ENCODE measurements at places on chromosomes 3 and 15. TPM values are rescaled to one million over a fixed set of nuclear protein-coding genes. Genes with fewer than 3 reads are reported as not detected.

- DNase-seq = no peak
These were observed 264.5 kb upstream of the TBL1XR1 start for GRCh38 chr3:177461765-177462164.

TRIM59 gene
- 25.3 TPM for total RNA-seq

- DNase-seq = peak; percentile 47
These were observed 79.6 kb downstream of the DHX36 start for GRCh38 chr3:154244644-154245043.

IL17RC gene
- 116 TPM for total RNA-seq

GRCh38 chr15:80966431-80967197 is 23.0 kb downstream of the MESD start:
- no peak for DNase-seq

DNA sequence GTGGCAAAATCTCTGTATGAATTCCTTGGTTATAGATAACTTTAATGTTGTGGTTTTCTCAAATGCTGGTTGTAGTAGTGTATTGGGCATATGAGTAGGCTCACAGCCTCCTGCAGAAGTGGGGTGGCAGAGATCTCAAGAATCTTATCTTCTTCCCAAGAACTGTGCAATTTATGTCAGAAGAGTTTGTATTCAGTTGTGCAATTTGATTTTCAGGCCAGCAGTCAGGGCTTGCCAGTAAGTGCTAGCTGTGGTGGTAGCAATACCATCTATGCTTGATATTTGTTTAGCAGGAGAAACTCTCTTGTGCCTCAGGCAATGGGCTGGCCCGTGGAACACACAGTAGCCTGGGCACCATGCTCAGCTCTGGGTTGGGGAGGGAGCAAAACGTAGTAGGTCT is 58.4 kb upstream of the GOLIM4 start:
- no peak for DNase-seq

- DNase-seq = no peak
These were observed 17.7 kb downstream of the MRPL3 start for GRCh38 chr3:131485119-131485518.

GRCh38 chr15:83305704-83306291 is 21.3 kb upstream of the BNC1 start:
- DNase-seq = peak; percentile 87

DNA sequence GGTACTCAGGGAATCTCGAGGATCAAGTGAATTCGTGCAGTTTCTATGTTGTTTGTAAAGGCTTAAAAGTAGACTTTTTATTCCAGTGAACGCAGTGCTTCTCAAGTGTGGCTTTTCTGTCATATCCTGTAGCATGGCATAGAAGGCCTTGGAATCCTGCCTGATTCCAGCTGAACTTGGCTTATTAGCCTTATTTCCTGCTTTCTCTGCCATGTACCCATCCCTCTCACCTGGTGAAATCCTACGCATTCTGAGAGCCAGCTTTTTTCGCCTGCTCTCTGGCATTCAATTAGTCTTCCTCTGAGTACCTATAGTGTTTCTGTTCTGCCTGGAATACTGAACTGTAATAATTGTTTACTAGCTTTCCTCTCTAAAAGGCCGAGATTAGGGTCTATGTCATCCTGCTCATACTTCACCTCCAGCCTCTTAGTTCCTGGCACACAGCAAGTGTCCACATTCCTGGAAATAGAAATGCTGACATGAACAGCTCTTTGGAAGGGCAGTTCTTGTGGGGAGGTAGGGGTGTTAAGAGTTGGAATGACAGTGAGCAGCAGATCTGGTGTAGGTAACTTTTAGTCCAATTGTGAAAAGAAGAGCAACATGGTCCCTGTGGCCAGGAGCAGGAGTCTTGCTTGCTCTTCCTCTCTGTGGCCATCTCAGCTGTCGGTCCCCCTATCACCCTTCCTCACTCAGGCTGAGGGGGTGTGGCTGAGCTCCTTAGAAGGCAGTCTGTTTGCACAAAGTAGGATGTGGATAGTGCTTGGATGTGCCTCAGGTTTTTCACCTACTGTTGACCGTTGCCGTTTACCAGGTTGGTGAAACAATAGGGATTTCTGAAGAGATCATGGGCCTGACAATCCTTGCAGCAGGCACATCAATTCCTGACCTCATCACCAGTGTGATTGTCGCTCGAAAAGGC is 30.4 kb downstream of the SLC24A1 start:
- DNase-seq = no peak

DNA sequence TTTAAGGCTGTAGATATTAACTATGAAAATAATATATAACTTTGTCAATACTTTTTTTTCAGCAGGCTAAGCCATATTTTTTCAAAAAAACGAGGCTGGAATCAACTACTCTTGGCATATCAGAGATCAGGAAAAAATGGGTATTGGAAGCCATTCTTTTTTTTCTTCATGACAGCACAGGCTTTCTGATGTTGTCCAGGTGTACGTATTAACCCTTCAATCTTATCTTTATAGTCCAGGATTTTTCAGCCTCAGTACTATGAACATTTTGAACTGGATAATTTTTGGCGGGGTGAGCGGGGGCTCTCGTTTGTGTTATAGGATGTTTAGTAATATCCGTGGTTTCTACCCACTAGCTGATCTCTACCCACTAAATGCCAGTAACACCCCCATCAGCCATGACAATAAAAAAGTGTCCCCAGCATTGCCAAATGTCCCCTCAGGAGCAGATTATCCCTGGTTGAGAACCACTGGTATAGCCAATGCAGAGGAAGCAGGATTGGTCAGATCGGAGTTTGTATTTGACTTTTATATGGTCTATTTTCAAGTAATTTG is 52.0 kb downstream of the PLCL2 start:
- no peak for DNase-seq

DNA sequence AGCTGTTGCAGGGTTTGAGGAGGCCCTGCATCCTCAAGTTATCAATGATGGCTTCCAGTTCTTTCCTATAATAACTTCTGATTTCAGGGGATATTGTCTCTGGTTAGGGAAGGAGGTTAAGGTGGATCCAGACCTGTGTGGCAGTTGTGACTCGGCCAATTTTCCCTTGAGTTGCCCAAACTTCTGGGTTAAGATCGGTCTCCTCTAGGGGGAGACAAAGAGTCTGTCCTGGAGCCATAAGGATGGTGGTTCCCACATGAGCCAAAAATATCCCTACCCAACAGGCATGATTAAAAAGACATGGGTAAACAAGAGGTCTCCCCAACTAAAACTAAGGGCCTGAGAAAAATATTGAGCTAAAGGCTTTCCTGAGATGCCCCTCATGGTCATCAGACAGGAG is 227.5 kb upstream of the MDFIC2 start:
- no peak for DNase-seq

DNA sequence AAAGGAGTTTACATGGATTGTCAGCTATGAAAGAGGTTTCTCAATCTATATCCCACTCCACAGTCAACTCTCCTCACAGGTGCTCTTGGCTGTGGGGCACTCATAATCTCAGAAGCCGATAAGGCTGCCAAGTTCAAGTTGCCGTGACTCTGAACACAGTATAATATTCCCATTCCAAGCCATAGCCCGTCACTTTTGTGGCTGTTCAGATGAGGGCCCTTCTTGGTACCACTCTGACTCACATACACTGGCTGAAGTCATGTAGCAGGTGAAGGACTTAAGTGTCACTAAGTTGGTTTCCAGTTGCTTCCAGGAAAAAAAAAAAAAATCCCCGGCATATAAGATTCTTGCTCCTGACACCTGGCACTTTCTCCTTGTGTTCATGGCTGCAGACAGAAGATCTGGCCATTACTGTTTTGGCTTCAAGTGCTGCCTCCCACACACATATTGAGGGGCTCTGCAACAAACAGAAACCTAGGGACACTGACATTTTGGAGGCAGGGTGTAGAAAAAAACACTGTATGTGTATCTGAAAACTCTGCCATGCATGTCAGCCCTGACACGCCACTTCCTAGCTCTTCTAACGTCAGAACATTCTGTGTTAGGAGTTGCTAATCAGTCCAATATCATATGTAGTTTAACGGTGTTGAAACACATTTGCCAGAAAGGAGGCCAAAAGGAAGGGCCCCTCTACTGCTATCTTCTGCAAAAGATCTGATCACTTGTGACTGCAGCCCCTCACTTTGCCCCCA is 170.2 kb upstream of the ICE2 start:
- no peak for DNase-seq

DNA sequence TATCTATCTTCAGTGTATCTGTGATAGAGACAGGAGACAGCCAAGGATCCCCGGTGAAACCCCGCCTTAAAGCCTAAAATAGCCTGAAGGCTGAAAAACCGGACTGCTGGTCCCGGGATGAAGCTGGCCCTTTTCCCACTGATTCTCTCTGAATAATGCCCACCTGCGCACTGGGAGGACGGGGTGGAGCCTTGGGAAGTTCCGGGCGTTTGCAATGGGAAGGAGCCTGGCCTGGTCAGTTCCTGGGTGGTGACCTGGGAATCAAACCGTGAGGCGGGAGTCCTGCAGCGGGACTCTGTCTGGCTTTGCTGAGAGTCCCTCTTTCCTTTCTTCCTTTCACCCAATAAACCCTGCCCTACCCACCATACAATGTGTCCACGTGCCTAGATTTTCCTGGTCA is 157.9 kb downstream of the C3orf38 start:
- no peak for DNase-seq

RSL24D1 gene
- total RNA-seq = 43.5 TPM

GRCh38 chr3:120659834-120660233 is 22.2 kb downstream of the HGD start:
- DNase-seq = no peak

GRCh38 chr3:121988146-121988545 is 33.9 kb downstream of the ILDR1 start:
- DNase-seq = no peak

GRCh38 chr3:161371441-161372320 is at the start of gene SPTSSB:
SPTSSB (minus strand) TSS chr3:161371517; CDS start chr3:161346323, 25,194 bp downstream.
- peak; percentile 96 for DNase-seq

DNA sequence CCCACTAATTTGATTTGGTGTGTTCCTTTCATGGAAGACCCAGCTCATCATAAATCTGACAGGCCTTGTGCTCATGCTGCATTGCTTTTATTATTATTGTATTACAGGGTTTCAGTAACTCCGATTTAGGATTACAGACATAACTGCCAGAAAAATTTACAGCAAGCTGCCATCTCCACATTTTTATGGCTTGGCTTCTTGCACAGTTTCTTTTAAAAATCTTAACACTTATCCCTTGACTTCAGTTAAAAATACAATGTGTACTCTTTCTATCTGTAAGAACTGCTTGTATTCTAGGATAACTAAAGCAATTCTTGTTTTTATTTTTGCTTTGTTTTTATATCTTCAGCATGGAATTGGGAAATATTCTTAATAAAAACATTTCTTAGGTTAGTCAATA is 612.2 kb downstream of the DIPK2A start:
- no peak for DNase-seq

MORC1 gene
- total RNA-seq = not detected

DNA sequence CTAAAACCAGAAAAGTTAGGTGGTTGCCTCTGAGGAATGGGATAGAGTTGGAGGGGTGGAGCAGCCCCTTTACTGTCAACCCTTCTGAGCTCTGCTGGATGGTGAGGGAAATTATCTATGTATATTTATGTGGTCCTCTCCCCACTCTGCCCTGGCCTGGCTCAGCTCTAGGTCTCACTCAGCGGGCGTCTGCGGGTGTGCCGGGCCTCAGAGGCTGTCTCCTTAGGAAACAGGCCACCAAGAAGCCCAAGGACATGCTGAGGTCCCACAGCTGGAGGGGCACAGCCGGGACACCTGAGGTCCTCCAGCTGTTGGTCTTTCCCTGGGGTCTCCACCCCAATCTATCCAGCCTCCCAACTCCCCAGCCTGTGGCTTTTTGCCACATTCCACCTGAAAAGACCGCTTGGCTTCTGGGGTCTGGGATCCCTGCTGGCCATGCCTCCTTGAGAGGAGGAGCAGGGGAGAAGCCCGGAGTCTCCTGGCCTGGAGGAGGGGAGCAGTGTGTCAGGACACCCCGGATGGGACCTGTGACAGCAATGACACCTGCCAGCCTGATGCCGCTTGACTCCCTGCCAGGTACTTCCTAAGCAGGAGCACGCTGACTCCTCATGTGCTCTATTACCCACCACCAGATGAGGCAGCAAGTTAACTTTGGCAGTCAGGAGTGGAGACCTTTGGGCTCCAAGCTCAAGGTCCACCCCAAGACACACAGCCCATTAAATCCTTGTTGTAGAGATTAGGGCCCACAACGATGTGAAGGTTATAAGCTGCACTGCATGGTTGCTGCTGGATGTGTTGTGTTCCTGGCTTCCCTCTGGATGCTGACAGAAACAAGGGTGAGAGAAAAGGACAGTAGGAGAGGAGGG is at the start of gene SLC28A1:
TSS of gene SLC28A1 (plus strand) at position 747 of the 866 bp plus-strand sequence. CDS start 3,099 bp downstream, outside the sequence.
- DNase-seq = no peak

- DNase-seq = no peak
These were observed 105.8 kb upstream of the C15orf61 start for GRCh38 chr15:67415181-67415580.

GRCh38 chr15:59965741-59966140 is 38.4 kb upstream of the FOXB1 start:
- no peak for DNase-seq

GRCh38 chr15:64895285-64896065 is 16.2 kb upstream of the ANKDD1A start:
- no peak for DNase-seq

- no peak for DNase-seq
These were observed 5.9 kb downstream of the MME start for GRCh38 chr3:155086051-155086450.

DNA sequence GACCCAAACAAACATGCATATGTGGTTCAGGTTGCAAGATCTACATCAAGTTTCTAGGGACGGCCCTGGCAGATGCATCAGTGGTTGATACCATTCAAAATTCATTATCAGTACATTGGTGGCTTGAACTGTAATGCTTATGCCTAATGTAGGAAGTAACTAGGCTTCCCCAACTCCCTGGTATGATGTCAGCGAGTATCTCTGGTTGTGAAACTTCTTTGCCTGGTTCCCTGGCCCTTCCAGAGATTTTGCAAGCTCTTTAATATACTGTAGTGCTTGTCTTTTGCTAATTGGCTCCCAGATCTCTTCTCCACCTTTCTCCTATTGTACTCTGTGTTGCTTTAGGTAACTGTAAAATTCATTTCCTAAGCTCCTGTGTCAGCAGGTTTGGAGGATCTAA is 114.8 kb upstream of the RARB start:
- no peak for DNase-seq

All from PC-3 (cell line).